ENCODE measurements at places on chromosomes 12 and 14. TPM values are rescaled to one million over a fixed set of nuclear protein-coding genes. Genes with fewer than 3 reads are reported as not detected.

DNA sequence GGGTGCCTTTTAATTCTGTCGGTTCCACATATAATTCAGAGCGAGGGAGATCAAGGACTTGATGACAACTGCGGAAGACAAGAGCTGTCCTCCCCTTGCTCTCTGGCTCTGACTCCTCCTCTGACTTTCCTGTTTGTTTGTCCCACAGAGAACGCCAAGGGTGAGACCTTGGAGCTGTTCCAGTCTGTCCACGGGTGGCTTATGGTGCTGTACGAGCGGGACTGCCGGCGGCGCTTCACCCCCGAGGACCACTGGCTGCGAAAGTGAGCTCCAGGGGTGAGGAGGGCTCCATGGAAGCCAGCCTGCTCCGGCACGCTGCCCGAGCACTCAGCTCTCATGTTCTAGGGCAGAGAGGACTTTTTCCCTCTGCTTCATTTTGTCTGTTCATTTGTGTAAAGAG, 32.8 kb downstream of the UBE3B start:
- no peak for DNase-seq

DNA sequence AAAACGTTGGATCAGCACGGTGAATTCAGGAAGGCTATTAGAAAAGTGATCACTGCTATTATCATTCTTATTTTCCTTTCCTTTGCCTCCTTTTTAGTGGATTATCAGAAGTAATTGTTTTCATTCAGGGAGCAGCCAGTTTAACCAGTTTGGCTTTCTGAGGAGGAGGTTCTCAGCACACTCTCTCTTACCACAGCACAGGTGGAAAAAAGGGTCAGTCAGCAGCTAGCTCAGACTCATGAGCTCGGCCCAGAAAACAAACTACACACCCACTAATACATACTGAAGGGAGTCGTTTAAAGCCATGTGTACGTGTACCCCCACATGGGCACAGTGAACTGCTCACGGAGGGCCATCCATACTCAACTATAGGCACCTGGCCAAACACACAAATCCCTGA, 23.2 kb upstream of the MAGOHB start:
- DNase-seq = no peak

DNA sequence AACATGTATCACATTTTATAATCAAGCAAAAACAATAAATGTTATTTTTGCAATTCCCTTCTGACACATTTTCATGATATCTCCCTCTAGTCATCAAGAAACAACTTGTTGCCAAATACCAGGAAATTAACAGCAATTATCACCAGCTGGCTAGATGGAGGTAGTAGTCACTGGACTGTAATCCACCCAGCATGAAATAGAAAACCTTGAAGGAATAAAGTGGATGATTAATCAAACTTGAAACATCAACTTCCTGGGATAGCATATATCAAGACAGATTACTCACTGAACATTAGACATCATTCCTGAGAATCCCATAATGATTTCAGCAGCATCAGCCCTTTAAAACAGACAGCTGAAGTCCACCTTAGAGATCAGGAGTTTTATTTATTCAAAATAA, 259.0 kb downstream of the CCDC59 start:
- peak; percentile 17 for DNase-seq

- no peak for DNase-seq
Measured at GRCh38 chr14:73007835-73008234, 19.1 kb downstream of the ZFYVE1 start.

GRCh38 chr14:104689881-104690711, 678 bp downstream of the INF2 start:
- peak; percentile 23 for DNase-seq

DNA sequence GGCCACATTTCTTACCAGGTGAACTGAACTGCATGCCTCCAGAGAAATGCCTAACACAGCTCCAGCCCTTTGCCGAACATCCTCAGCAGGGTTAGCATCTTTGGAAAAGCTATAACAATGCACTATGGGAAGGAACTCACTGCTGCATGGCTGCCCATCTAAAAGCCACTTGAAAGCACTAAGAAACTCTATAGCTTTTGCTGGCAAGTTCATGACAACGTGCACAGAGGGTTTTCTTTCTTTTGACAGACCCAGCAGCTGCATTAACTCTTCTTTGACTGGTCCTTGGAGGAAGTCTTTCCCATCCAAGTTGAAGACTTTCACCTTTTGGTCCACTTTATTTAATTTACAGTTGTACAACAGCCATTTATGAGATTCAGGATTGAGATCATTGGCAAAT, 5.3 kb downstream of the TRMT5 start:
- no peak for DNase-seq

GRCh38 chr12:11695321-11695720, 45.8 kb downstream of the ETV6 start:
- DNase-seq = peak; percentile 63

- DNase-seq = peak; percentile 67
Measured at GRCh38 chr14:35046751-35047536, 872 bp downstream of the FAM177A1 start.

DNA sequence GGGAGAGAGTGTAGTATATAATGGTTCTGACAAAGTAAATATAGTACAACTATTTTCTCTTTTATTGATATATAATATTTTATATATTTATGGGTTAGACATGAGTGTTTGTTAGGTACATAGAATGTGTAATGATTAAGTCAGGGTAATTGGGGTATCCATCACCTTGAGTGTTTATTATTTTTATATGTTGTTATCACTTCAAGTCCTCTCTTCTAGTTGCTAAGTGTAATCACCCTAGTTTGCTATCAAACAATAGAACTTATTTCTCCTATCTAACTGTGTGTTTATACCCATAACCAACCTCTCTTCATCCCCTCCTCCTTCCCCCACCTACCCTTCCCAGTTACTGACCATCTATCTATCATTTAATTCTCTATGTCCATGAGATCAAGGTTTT, 64.2 kb downstream of the BRMS1L start:
- no peak for DNase-seq

DNA sequence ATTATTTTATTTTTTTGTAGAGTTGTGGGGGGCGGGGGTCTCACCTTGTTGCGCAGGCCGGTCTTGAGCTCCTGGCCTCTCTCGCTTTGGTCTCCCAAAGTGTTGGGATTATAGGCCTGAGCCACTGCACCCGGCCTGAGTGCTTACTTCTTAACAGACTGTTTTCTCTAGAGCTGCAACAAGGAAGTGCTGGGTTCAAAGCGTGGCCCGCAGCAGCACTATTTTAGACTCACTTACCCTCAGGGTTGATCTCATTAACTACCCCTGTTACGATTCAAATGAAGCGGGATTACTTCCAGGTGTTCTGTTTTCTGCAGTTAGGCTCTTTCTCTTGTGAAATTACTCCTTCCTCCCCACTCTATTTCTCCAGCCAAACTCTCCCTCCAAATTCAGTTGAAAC, 8.7 kb downstream of the A2ML1 start:
- no peak for DNase-seq

DNA sequence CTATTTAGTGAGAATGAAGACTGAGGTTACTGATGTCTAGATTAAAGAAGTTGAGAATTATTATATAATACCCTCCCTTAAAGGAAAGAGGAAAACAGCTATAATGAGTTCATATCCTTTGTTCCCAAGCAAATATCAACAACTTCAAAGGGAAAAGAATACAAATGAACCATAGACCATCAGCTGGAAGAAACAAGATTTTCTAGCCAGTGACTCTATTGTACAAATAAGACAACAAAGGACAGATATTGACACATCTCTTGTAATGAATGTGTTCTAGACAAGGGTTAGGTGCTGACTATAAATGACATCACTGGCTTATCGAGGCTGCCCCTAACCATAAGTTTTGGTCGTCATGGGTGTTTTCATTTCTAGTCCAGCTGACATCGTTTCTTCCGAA, 48.2 kb downstream of the SLC38A4 start:
- DNase-seq = no peak

GRCh38 chr12:59173695-59174094, 253.4 kb upstream of the LRIG3 start:
- DNase-seq = no peak

DNA sequence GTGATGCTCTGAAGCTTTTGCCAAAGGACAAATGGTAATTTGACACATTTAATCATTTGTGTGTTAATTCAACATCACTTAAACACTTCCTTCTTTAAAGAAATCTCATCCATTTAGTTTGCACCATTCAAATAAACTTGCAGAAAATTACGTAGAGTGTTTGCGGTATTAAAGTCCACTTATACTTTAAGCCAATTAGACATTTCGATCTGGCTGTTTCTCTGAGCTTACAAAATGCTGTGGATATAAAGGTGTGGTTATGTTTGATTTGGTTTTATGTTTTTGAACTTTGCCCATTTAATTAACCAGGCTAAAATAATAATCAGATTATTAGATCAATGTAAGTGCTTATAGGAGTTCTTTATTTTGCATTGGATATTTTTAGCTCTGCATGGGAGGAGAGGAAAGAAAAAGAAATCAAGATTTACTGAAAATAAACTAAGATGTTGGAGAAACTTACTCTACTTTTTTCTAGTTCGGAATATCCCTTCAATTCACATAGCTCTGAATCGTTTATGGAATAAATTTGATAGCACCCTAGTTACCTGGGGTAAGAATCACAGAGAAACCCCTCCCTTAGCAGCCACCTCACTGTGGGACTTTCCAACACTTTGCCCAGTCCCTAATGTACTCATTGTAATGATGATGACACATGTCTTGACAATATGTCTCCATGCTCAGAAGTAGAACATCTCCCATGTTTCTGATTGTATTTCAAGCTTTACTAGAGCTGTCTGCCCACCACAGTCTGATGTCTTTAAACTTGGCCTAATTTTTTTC, 268.0 kb downstream of the BTG1 start:
- DNase-seq = no peak

DNA sequence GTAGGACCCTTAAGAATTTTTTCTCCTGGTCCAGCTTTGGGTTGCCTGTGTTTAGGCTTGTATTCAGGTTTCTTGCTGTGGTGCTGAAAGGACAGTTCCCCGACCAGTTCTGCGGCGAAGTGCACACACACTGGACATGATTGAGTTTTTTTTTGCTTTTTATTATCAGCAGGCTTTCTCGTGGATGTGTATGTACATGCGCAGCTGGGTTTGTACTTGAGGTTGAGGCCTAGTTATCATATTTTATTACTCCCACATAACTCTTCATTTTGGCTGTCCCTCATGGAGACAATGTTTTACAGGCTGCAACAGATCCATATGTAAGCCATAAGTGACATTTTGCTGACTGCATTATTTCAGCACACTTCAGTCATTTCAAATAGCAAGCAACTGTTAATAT, 2.5 kb downstream of the SCN8A start:
- DNase-seq = peak; percentile 51

- no peak for DNase-seq
Measured at GRCh38 chr14:33455654-33456345, 495.1 kb downstream of the EGLN3 start.

DNA sequence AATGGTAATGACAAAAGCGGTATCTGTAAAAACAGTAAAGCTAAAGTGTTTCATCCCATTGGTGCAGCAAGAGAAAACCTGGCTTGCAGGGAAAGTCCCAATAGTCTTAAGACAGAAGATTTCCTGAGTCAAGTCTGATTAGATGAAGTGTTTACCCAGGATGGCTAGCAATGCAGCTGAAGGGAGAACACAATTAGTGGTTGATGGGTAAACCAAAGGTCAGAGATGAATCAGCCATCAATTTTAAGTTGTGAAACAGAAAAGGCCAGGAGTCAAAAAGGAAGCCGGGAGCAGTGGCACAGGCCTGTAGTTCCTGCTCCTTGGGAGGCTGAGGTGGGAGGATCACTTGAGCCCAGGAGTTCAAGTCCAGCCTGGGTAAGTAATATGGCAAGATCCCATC, 52.6 kb downstream of the SEC23A start:
- peak; percentile 59 for DNase-seq

GRCh38 chr12:75818863-75819262, 212.7 kb downstream of the PHLDA1 start:
- no peak for DNase-seq

- DNase-seq = no peak
Measured at GRCh38 chr14:55126034-55126433, 3.0 kb upstream of the LGALS3 start.

GRCh38 chr12:47311010-47311409, 231.3 kb upstream of the AMIGO2 start:
- DNase-seq = no peak

DNA sequence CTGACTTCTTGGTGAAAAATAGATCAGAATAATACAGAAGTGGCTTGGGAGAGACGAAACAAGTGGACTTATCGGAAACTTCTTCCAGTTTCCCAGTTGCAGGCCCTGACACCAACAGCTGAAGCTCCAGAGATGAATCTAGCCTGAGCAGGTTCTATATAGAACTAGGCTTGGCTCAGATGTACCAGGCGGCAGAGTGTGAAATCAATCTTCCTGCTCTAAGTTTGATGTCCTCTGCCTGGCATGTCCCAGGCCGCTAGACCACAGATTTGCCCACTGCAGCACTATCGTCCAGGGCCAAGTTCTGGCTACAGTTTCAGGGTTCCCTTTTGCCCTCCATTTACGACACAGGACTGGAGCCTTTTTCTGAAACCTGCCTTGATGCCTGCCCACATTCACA, 91.3 kb upstream of the PLEKHA5 start:
- DNase-seq = no peak

- no peak for DNase-seq
Measured at GRCh38 chr14:32428875-32429274, 99.8 kb downstream of the AKAP6 start.

DNA sequence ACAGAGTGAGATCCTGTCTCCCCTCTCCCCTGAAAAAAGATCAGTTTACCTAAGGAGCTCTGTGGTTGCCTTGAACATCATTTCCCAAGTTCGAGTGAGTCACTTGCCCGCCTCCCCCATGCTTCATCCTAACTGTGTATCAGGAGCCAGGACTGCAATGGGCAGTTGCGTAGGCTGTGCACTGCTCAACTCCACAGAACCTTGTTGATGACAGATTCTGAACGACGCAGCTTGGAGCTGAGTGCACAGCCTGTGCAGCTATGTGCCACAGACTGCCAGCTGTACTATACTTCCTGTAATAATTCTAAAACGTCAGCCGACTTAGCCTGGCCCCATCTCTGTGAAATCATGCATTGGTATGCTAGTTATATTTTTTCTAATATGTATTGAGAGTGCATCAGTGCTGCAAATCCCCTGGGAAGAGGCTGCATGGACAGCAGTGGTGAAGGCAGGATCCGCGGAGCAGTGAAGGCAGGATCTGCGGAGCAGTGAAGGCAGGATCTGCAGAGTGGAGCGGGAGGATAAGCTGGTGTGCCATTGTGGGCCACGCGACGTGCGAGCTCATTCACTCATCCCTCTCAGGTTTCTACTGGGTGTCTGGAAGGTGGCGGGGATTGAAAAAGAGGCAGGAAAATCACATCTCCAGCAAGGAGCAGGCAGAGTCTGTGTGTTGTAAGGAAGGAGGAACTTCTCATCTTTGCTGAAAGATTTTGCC, 80.8 kb downstream of the GALNT9 start:
- DNase-seq = peak; percentile 62

- peak; percentile 79 for DNase-seq
Measured at GRCh38 chr12:1217191-1217949, 226.3 kb downstream of the ERC1 start.

The SOAT2 gene
- total RNA-seq = not detected

The BDKRB2 gene
- total RNA-seq = 1.4 TPM

The CCDC177 gene
- total RNA-seq = not detected

The TMPRSS12 gene
- total RNA-seq = not detected

The GALNT9 gene
- total RNA-seq = 3.2 TPM

The MYO1H gene
- not detected for total RNA-seq

The RPS29 gene
- total RNA-seq = 1,499 TPM

The ZFHX2 gene
- total RNA-seq = 1.8 TPM

Data from MCF 10A (cell line).